Stomach (tissue), 19 donors: ENCODE measurements at places on chromosomes 1 and 21. TPM values are rescaled to one million over a fixed set of nuclear protein-coding genes. Genes with fewer than 3 reads are reported as not detected.

DNA sequence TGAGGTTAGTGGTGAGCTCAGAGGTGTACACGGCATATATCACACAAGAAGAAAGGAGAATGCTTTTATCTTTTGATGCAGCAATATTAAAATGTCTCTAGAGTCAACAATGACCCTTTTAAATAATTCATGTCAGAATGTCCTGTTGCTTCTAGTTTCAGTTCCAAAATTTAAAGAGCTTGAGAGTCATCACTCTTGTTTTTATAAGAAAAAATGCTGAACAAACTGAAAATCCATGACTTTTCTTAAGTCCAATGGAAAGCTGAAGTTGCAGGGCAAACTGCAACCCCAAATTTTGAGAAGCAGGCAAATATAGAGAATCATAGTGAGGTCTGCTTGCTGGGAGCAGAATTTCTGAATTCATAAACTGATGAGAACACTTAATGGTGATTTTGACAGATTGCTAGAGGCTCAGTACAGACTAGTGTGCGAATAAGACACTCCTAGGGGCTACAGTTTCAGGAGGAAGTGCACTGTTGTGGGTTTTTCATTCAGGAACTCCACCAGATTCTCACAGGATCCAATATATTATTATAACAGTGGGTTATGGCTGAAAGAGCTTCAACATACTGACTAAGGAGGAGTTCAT lies 135.1 kb downstream of the CLIC6 start:
- no peak for DNase-seq

GRCh38 chr1:23282957-23283356 lies 61.1 kb downstream of the HNRNPR start:
- DNase-seq = no peak

DNA sequence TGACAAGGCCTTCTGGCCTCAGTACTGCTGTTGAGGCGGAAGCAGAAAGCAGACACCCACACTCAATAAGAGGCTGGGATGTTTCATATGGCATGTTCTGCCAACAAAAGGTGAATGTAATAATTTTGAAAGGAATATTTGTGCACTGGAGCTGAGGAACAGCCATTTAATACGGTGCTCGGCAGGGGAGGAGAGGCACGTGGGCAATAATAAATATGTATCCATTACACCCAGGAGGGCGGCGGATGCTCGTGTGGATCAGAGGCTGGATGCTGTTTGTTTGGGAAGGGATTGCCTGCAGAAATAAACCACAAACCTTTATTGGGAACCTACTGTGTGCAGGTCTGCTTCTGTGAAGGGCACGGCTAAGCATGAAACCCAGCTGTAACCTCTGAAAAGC lies 92.0 kb downstream of the VWA5B1 start:
- DNase-seq = no peak

DNA sequence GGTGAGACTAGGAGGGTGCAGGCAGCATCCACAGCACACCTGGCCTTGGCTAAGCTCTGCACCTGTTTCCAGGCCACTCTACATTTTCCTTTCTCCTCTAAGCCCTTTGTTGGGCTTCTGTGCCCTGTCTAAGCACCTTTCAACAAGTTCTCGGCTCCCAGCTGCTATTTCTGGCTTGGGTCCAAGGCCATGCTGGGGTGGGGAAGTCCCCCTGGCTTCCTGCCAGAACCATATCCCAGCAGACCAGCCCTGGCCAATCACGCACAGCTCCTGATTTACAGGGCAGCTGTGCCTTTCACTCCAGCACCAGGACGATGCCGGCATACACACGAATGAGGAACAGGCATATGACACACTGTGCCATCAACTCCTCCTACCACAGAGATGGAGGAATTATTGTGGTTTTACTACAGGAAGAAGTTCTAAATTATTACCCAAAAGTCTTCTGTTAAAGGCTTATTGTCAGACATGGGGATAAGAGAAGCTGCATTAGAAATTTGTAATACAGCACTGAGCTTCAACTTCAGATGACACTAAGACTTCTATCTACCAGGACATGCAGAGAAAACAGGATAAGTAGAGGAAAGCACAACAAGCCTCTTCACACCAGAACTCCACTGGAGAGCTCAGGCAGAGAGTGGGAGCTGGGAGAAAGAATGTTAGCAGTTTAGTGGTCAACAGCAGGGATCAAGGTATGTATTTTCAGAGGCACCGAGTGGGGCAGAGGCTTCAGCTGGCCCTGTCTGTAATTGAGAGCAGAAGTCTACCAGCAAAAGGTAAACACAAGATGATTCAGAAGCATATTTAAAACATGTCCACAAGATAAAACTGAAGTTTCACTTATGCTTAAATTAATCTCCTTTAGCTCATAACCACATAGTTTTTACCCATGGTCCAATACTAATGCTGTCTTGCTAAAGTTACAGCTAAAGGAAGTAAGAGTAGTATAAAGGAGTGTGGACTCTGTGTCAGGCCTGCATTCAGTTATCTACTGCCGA lies 37.4 kb downstream of the TRIT1 start:
- peak; percentile 97 for DNase-seq

GRCh38 chr1:72462186-72462905 lies 180.0 kb upstream of the NEGR1 start:
- DNase-seq = no peak

GRCh38 chr1:202291001-202291400 lies 50.7 kb downstream of the UBE2T start:
- DNase-seq = no peak

DNA sequence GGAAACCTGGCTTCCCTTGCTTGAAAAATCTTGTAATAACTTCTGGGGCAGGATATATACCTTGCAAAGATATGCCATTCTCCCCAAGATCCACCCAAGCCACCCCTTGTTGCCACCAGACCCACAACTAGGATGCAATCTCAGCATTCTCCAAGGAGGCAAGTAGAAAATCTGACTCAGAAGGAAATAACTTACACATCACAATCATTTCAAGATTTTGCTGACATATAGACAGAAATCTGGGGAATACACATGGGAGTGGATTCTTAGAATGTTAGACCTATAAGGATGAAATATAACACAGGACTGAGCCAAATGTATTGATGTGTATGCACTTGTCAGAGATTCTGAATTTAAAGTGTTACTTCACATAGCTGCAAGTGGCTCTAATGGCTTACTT lies 14.8 kb upstream of the ZDHHC18 start:
- no peak for DNase-seq

- peak; percentile 77 for DNase-seq
These were observed 26.8 kb upstream of the ZNF697 start for GRCh38 chr1:119674835-119675289.

GRCh38 chr1:230382001-230382491 lies 44.1 kb downstream of the PGBD5 start:
- DNase-seq = peak; percentile 20

DNA sequence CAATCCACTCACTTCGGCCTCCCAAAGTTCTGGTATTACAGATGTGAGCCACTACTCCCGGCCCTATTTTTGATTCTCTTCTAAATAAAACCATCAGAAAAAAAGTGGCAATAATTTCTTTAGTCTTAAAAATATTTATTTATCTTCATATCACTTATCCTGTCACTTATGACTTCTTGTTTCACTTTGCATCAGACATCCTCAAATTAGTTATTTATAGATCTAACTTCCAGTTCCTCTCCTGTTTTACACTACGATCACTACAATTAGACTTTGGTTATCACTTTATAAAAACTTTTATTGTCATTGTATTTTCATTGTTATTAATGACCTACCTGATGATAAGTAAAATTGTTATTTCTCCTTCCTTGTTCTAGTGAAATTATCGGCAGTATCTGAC lies 783.4 kb upstream of the BRINP3 start:
- DNase-seq = no peak

DNA sequence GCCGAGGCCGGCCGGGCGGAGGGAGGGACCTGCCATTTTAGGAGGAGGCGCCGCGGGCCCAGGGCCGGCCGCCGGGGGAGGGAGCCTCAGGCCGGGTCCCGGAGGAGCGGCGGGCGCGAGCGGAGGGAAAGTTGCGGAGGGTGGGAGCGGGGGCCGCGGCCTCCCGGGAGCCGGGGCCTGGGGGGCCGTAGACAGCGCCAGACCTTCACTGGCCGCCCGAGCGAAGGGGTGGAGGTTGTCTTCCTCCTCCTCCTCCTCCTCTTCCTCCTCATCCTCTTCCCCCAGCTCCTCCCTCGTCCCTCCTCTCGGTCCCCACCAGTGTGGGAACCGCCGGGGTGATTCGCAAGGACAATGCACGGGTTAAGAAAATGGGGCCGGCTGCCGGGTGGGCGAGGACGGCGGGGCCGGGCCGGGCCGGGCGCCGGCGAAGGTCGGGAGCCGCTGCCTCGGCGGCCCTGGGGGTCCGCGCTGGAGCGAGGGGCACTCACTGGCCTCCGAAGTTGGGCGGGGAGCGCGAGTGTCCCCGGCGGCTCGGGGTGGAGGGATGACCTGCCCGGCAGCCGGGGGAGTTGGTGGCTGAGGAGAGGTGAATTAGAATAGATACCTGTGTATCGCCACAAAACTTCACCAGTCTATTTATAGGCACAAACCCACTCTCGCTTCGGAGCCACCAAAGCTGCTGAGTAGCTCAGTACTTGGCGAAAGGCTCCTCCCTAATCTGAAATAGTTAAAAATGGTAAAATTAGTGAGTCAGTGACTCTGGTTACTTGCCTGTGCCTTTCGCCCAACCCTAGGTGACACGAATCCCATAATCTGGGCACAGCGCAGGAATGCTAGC lies 1.3 kb downstream of the DYRK1A start:
- peak; percentile 44 for DNase-seq

DNA sequence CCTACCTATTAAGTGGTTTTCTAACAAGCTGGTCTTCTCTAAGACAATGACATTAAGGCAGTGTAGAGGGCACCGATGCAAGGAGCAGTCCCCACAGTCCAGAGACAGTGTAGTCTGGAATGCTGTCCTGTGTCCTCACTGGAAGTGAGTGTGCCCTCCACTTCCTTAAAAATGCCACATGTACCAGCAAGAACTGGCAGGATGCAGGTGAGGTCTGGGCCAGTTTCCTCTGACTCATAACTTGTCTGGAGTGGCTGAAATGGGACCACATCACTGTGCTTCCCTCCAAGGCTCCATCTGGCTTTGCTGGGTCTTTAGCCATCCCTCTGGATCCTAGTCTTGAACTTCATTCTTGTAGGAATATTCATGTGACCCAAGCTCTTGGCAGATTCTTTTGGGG lies 170.5 kb upstream of the KIAA0040 start:
- DNase-seq = no peak

The FCRLB gene
- 0.55 TPM for total RNA-seq

The RHCE gene
- not detected for total RNA-seq

The FMN2 gene
- 3.3 TPM for total RNA-seq

The ITGB3BP gene
- 26.4 TPM for total RNA-seq

The C4BPA gene
- total RNA-seq = not detected

The GJA9 gene
- total RNA-seq = not detected

The C2CD2 gene
- total RNA-seq = 18.5 TPM

The PRKCZ gene
- total RNA-seq = 11.4 TPM

The PARP1 gene
- 68.3 TPM for total RNA-seq

The GPA33 gene
- total RNA-seq = 3.9 TPM
